ENCODE measurements at places on chromosomes 12 and 14.

GRCh38 chr14:89617481-89618329 lies 200.7 kb upstream of the FOXN3 start:
- no peak for DNase-seq

GRCh38 chr12:108806346-108806745 lies 51.0 kb downstream of the SSH1 start:
- DNase-seq: no peak

GRCh38 chr12:38847247-38847646 lies 58.1 kb downstream of the CPNE8 start:
- DNase-seq: no peak

- DNase-seq: no peak
These were observed 54.8 kb upstream of the OSBPL8 start for GRCh38 chr12:76614364-76614763.

- DNase-seq: no peak
These were observed 111.1 kb downstream of the SPTSSA start for GRCh38 chr14:34350903-34351302.

- DNase-seq: no peak
These were observed 24.9 kb downstream of the CRACR2A start for GRCh38 chr12:3727877-3728632.

DNA sequence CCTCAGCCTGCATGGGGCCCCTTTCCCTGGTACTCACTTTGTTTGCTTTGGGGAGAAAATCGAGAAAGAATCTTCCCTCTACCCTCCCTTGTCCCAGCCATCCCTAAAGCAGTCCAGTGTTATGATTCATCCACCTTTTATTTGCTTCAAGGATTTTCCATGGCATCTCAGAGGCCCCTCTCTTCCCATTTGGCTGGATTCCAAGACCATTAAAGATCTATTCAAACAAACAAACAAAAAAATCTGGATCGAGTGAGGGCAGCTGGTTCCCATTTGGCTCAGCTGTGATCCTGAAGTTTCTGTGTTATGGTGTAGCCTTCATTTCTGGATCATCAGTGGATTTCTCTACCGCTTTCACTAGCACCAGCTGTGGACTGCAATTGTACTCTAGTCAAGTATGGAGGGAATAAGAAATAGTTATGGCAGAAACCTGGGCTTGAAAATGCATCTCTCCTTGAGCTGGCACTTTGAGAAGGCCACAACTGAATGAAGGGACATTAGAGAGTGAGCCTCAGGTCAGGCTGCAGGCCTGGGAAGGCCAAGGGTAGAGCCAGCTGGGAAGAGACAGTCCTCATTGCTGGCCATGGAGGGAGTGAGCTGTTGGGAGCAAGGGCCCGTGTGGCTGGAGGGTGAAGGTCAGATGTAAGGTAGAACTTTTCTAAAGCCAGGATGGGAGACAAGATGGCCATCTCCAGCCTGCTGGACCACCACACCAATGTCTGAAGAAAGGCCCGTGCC lies 13.7 kb downstream of the KRT71 start:
- DNase-seq: no peak

DNA sequence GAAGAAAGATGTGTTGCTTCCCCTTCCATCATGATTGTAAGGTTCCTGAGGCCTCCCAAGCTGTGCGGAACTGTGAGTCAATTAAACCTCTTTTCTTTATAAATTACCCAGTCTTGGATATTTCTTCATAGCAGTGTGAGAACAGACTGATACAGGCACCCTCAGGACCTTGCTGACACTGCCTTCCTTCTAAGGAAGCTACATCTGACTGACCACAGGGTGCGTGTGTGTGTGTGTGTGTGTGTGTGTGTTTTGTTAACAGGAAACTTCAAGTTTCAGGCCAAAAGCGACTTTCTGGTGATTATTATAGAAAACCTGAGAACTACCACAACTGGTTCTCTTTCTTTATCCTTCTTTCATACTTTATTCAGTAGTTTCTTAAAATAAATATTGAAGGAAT lies 149.0 kb downstream of the CAPZA3 start:
- no peak for DNase-seq

All from activated CD8-positive, alpha-beta memory T cell treated with anti-CD3 and anti-CD28 coated beads for 48 hours (primary cell).